ENCODE measurements at places on chromosomes 16 and 17. TPM values are rescaled to one million over a fixed set of nuclear protein-coding genes. Genes with fewer than 3 reads are reported as not detected.

DNA sequence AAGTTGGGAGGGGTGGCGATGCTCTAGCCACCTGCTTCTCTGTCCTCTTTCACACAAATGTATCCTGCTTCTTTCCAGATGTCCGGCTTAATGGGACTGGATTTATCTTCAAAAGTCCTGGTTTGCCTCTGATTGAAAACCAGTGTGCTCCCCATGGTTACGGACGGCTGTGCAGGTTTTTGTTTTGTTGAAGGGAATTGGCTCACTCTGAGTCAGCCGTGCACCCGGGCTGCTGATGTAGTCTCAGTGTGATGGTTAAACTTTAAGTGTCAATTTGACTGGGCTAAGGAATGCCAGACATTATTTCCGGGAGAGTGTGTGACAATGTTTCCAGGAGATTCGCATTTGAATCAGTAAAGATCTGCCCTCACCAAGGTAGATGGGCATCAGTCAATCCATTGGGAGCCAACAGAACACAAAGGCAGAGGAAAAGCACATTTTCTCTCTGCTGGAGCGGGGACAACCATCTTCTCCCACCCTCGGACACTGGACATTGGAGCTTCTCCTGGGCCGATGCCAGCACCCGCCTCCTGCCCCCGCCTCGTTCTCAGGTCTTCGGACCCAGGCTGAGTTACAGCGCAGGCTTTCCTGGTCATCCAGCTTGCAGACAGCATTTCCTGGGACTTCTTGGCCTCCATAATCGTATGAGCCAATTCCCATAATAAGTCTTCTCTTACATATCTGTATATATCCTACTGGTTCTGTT lies 126.9 kb upstream of the TNRC6C start:
- no peaks in the 10 kb centered on the region for H3K36me3 ChIP-seq
- H3K27me3 ChIP-seq, result no peaks in the 10 kb centered on the region
- DNase-seq, result no peak
- no peak overlapping the region for H3K4me3 ChIP-seq

GRCh38 chr16:21302898-21303528 lies 24.9 kb upstream of the CRYM start:
- no peak overlapping the region for H3K27ac ChIP-seq
- no peaks in the 10 kb centered on the region for H3K36me3 ChIP-seq
- no peaks in the 10 kb centered on the region for H3K4me1 ChIP-seq
- H3K4me3 ChIP-seq, result no peak overlapping the region
- no peaks in the 10 kb centered on the region for H3K27me3 ChIP-seq
- no peak for DNase-seq

DNA sequence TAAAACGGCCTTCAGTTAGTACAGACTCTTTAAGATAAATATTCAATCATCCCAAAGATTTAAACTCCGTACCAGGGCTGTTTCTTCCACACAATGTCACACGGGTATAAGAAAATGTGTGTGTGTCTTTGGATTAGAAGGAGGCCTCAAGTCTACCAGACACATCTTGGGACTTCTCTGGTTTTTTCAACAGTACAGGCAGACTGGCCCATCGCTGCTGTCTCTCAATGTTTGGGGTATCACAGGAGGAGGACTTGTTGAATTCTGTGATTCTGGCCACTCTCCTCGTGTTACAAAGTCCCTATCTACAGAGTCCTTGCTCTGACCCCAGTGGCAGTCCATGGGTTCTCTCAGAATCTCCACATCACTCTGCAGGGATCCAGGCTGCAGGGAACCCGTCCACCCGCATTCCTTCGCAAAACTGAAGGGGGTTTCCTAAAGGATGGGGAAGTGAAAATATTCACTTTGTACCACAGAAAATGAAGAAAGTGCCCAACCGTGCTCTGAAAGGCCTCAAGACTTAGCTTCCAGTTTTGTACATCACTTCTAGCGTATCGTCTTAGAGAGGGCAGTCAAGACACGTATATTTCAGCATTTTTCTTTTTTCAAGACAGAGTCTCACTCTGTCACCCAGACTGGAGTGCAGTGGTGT lies 373.2 kb downstream of the NPIPA8 start:
- H3K27ac ChIP-seq, result no peak overlapping the region
- H3K27me3 ChIP-seq, result no peaks in the 10 kb centered on the region

DNA sequence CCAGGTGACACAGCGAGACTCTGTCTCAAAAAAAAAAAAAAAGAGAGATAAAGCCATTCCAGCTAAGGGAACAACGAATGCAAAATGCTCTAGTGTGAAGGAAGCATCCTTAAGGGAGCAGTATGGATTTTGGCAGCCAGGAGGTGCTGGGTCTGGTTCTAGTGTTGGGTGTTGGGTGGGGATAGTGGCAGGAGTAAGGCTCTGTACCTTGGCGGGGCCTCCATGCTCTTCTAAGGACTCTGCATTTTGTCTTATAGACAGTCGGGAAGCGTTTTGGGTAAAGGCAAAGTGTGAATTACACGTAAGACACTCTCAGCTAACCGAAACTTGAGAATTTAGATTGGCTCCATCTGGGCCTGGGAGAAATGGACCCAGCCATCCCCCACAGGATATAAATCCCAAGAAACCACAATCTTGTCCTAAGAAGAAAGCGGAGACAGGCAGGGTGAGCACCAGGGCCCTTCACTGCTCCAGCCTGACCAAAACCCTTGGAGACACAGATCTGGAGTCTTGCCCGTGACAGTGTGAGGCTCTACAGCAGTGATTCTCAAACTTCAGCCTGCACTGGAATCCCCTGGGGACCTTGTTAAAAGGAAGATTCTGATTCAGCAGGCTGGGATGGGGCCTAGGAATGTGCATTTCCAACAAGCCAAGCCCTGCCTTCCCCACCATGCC lies 33.1 kb upstream of the PHB1 start:
- H3K27ac ChIP-seq, result no peak overlapping the region
- H3K4me3 ChIP-seq, result no peak overlapping the region
- H3K27me3 ChIP-seq, result no peaks in the 10 kb centered on the region
- DNase-seq, result no peak
- no peaks in the 10 kb centered on the region for H3K36me3 ChIP-seq
- no peaks in the 10 kb centered on the region for H3K4me1 ChIP-seq

The CCL1 gene
- not detected for total RNA-seq

The PDILT gene
- total RNA-seq, result not detected

The KRTAP2-2 gene
- total RNA-seq, result not detected

The CHAD gene
- total RNA-seq, result 1.2 TPM
